ENCODE measurements at places on chromosomes 2 and 18.

GRCh38 chr2:128485761-128486639 is 167.3 kb upstream of the HS6ST1 start:
- no peak for DNase-seq

- DNase-seq, result no peak
These were observed 259.4 kb downstream of the GBX2 start for GRCh38 chr2:235908826-235909225.

- DNase-seq, result no peak
These were observed 81.7 kb upstream of the FAM98A start for GRCh38 chr2:33680644-33681363.

GRCh38 chr2:234496055-234496834 is 636 bp downstream of the ARL4C start:
- DNase-seq, result no peak

GRCh38 chr2:31535768-31536167 is 45.0 kb downstream of the SRD5A2 start:
- DNase-seq, result no peak

- DNase-seq, result no peak
These were observed 5.7 kb downstream of the SPOPL start for GRCh38 chr2:138507267-138507666.

GRCh38 chr18:886076-886475 is 18.6 kb upstream of the ADCYAP1 start:
- no peak for DNase-seq

- DNase-seq, result no peak
These were observed 8.8 kb upstream of the DDX1 start for GRCh38 chr2:15582710-15583357.

DNA sequence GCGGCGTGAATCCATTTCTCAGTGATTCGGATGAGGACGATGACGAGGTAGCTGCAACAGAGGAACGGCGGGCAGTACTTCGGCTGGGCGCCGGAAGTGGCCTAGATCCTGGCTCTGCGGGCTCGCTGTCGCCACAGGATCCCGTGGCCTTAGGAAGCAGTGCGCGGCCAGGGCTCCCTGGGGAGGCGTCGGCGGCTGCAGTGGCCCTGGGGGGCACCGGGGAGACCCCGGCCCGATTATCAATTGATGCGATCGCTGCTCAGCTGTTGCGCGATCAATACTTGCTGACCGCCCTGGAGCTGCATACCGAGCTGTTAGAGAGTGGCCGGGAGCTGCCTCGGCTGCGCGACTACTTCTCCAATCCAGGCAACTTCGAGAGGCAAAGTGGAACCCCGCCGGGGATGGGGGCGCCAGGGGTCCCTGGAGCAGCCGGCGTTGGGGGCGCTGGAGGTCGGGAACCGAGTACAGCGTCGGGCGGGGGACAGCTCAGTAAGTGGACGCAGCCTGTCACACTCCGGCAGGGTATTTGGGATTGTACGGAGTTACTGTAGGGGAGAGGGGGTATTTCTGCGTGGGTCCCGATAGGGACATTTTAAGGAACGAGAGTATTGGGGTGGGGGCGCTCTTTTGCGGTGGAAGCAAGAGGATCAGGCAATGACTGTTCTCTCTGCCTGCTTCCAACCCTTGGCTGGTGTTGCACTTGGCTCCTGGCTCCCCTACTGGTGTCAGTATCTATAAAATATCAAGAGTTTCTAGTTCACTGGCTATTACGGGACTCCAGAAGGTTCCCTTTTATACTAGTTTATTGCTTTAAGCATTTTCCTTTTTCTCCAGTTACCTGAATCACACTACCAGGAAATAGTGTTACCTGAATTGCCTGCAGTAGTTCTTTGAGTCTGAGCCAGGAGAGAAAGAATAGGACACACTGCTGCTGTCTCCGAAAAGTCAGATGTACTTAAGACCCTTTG is 772 bp downstream of the RELCH start:
- DNase-seq, result peak; percentile 54

DNA sequence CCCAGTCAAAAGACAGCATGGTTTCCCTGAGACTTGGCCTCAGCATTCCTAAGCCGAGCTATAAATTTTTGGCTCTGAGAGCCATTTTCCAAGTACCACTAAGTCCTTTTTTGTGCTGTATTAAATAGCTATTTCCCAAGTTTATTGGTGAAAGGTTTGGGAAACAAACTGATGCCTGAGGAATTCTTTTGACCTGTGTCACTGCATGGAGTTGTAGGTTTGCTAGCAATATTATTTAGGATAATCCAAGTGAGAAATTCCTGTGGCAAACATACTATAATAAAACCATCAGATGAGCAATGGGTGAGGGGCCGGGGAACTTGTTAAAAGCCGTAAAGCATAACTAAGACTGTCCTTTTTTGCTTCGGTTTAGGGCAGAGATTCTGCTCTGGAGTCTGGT is 28.4 kb downstream of the ARHGAP28 start:
- DNase-seq, result no peak

DNA sequence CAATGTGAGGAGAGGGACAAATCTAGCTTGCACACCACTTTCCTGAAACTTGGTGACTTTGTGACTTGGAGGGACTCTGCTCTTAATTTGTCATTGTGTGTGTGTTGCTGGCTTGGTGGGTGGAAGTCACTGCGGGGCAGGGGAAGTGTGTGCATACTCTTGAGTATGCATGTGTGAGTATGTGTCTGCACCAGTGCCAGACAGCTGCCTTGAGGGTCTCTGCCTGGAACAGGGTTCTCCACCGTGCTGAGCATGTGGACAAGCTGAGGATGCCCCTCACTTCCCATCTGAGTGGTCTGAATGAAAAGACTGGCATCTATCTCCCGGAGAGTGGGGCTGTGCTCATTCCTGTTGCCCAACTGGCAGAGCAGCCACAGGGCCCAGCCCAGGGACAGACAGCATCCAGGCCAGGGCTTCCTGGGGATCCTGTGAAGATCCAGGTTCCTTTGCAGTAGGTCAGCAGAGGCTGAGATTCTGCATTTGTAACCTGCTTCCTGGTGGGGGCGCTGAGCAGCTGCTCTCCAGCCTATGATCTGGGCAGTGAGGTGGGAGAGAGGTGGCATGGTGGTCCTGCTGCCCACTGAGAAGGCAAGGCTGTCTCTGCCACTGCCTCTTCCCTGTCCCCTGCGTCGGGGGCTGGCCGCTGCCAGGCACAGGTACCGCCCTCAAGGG is 138.9 kb upstream of the HAAO start:
- DNase-seq, result no peak

DNA sequence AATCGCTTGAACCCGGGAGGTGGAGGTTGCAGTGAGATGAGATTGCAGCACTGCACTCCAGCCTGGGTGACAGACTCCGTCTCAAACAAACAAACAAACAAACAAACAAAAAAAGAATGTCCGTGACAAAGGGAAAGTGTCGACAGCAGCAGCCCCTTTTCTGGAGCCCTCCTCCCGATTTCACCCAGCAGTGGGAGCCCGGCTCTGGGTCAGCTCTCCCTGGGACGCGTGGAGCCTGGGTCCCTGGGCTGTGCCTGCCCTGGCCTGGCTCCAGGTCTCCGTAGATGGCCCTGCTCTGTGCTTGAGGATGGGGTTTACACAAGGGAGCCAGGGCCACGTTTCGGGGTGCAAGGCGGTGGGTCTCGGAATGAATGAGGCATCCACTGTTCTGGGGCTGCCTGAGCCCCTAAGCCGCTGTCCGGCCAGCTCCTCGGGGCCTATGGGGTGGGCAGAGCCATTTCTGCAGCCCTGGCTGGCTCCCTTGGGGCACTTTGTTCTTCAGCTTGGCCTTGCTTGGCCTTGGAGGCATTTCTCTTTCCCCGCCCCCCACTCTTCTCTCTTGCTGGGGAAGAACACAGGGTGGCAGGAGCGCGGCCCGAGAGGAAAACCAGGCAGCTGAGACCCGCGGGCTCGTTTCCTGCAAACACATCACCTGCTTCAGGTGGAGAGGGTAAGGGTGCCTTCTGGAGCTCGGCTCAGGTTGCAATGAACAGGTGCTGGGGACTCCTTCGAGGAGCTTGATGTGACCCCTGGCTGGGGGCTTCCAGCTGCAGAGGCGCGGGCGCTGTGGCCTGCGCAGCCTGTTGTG is 29.1 kb downstream of the RTP5 start:
- no peak for DNase-seq

- no peak for DNase-seq
These were observed 118.0 kb downstream of the KCNE4 start for GRCh38 chr2:223169830-223170605.

DNA sequence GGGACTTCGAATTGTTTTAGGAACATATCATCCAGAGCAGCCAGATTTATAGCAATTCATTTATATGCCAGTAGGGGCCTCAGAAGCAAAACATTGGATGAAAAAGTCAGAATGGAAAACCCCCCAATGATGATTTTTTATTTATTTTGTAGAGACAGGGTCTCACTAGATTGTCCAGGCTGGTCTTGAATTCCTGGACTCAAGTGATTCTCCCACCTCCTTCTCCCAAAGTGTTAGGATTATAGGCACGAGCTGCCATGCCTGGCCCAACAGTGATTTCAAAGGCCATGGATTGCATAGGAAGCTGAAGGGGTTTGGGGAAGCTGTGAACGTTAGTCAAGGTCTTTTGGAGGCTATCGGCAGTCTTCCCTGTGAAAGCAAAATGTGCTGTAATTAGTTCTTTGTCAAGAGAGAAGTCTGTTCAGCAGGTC is 21.9 kb upstream of the MCFD2 start:
- no peak for DNase-seq

DNA sequence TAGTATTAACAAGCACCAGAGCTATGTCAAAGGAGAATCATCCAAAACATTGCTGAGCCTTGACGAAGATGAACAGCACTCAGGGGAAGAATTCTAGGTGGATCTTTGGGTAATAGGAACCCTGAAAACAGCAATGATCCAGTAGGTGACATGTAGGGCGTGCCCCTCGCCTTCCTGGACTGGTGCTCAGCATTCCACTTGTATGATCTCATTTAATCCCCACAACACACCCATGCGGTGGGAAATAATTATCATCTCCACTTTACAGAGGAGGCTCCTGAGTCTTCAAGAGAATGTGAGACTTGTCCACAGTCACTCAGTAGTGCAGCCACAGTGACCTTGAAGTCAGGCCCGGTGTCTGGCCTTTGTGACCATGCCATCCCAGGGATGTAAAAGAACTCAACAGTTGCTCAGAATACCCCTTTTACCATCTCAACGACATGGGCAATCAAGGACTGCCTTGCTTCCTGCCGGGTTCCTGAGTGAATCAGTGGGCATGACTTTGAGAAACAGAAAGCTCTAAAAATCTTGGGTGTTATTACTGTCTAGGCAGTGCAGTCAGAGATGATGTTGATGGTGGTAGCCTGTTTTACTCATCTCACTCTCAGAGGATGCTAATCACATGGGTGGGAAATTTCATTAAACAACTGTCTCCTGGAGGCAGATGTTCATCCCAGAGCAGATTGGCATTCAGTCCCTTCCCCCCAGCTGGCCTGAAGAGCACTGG is 161.6 kb downstream of the BCL11A start:
- DNase-seq, result no peak
